ENCODE measurements at places on chromosomes 3 and 15. TPM values are rescaled to one million over a fixed set of nuclear protein-coding genes. Genes with fewer than 3 reads are reported as not detected.

The ARIH1 gene
- polyA plus RNA-seq: 24.4 TPM

The CTNNB1 gene
- polyA plus RNA-seq: 45.7 TPM

The GHSR gene
- not detected for polyA plus RNA-seq

The RAB6B gene
- 0.36 TPM for polyA plus RNA-seq

The NR2F2 gene
- not detected for polyA plus RNA-seq

Data from IgD-negative memory B cell (primary cell).